Stimulated activated naive CD8-positive, alpha-beta T cell treated with anti-CD3 and anti-CD28 coated beads, Interleukin-15, amount 100 ng/mL, for 72 hours (primary cell): ENCODE measurements at places on chromosomes 2 and 18.

DNA sequence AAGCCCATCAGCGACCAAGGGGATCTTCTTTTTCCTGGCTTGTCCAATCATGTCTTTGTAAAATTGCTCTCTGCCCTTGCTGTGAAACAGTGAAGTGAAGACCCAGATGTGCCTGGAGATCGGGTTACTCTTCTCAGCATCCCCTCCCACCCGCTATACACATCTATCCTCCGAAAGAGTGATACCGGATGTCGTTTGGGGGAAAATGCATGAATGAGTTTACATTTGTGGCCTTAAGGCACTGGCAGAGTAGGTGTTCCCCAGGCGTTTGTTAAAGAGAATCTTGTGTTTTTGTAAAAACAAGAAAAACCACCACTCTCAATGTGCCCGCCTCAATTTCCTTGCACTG is 528.3 kb downstream of the CMPK2 start:
- no peak for DNase-seq

DNA sequence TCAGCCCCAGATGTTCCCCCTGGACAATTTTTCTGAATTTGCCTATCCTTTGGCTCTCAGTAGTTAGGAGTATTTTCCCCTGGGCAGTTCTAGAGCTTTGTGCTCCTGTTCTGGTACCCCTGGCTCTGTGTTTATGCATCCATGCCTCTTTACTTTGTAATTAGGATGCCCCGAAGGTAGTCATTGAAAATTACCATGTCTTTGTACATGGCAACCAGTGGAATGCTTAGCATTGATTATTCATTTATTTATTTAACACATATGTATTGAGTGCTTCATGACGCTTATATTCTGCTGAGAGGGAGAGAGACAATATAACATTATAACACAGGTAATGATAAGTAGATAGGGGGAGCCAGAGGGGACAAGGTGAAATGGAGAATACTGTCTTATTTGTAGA is 346.5 kb downstream of the PARD3B start:
- DNase-seq, result no peak

DNA sequence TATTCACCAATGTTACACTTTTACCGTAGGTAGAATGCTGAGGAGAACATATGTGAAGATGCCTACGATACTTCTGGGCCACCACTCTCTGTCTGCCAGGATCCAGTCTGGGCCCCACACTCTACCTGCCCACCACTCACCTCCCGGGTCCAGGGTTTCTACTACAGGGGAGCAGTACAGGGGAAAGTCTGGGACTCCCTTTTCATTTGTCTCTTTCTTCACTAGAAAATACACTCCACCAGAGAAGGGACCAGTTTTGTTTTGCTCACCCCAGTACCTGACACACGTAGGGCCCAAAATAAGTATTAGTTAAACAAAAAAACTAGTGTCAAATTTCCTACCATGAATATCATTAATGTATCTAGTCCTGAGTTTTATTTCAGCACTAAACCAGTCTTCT is 21.1 kb downstream of the KANSL3 start:
- DNase-seq, result no peak

- no peak for DNase-seq
Observed at GRCh38 chr2:188629753-188630527, 338.3 kb downstream of the GULP1 start.

- DNase-seq, result no peak
Observed at GRCh38 chr2:3486047-3487027, 33.0 kb downstream of the ADI1 start.

GRCh38 chr18:906416-907114 is 1.9 kb downstream of the ADCYAP1 start:
- DNase-seq, result no peak

DNA sequence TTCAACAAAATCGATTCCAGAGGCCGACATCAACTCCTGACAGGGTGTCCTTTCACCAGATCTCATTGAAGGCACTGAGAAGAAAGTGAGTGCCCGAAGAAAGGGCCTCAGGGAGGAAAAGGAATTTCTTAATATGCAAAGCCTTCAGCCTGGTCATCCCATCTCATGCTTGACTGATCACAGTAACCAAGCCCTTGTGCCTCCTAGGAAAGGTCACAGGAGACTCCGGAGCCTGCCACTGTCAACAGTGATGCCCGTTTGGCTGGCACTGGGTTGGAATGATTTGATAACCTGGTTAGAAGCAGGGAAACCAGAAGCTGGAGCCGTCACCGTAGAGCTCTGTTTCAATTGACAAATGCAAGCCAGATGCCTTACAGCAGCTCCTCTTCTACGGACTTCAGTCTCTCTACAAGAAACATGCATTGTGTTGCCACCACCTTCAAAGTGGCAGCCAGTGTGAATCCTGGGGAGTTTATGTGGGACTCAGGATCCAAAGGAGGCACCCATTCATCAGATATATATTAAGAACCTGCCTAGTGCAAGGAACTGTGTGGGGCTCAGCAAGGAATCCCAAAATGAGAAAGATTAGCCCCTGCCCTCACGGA is 24.6 kb downstream of the COX7A2L start:
- no peak for DNase-seq

DNA sequence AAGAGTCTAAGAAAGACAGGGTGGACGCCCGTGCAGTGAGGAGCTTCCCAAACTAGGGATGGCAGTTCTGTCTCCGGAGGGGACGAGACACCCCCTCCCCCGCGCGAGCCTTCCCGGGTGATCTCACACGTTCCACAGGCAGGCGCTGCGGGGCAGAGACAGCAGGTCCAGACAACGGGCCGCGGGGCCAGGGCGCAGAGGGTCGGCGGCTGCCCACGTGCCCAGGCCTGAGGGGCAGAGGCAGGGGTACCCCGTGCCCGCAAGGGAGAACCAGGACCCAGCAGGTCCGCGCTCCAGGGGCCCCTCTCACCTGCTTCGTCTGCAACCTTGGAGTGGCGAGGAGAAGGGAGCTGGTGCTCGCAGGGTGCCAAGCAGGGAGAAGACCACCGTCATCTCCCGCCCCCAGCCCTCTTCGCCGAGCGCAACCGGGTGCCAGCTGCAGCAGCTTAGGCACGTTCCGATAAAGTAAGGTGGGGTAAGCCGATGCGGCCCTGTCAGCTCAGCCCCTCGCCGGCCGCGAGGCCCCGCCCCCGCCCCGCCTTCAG is at the start of gene GPR155:
GPR155 (minus strand) TSS at position 467 of the 545 bp plus-strand sequence. CDS start 5,073 bp downstream, outside the sequence.
- no peak for DNase-seq

DNA sequence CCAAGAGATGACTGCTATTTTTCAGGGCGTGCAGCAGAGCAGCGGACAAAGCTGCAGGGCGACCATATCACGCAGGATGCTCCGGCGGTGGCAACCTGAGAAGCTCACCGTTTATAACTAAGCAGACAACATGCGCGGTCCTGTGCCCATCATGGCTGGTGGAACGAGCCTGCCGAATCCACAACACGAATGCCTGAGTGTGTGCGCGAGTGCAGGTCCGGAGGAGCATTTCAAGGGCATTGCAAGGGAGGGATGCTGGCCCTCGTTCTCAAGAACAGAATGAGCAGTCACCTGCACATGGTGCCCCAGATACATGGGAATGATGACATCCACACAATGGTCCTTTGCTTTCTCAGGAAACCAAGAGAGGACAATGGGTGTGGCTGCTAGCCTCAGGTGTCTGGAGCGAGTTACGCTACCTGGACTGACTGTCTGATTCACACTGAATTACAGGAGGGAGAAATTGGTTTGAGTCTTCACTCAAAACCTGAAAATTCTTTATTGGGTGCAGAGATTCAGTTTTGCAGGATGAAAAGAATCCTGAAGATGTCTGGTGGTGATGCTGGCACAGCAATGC is 39.8 kb downstream of the TBC1D8 start:
- DNase-seq, result no peak

GRCh38 chr2:64283641-64284361 is 139.6 kb upstream of the PELI1 start:
- peak; percentile 13 for DNase-seq

DNA sequence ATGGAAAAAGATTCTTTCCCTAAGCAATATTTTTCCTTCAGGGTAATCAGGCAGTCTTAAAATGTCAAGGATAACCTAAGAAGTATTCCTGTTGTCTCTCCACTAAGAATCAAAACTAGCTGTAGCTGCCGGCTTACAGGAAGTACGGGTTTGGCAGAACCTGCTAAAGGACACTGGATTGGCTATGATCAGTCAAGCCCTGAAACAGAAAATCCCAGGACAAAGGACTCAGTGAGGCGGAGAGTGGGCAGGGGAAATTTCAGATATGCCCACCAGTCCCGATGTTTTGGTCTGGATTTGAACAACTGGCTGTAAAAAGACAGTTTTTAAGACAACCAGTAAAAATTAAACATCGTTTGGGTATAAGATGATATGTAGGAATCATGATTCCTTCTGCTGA is 155.7 kb downstream of the HDAC4 start:
- no peak for DNase-seq

DNA sequence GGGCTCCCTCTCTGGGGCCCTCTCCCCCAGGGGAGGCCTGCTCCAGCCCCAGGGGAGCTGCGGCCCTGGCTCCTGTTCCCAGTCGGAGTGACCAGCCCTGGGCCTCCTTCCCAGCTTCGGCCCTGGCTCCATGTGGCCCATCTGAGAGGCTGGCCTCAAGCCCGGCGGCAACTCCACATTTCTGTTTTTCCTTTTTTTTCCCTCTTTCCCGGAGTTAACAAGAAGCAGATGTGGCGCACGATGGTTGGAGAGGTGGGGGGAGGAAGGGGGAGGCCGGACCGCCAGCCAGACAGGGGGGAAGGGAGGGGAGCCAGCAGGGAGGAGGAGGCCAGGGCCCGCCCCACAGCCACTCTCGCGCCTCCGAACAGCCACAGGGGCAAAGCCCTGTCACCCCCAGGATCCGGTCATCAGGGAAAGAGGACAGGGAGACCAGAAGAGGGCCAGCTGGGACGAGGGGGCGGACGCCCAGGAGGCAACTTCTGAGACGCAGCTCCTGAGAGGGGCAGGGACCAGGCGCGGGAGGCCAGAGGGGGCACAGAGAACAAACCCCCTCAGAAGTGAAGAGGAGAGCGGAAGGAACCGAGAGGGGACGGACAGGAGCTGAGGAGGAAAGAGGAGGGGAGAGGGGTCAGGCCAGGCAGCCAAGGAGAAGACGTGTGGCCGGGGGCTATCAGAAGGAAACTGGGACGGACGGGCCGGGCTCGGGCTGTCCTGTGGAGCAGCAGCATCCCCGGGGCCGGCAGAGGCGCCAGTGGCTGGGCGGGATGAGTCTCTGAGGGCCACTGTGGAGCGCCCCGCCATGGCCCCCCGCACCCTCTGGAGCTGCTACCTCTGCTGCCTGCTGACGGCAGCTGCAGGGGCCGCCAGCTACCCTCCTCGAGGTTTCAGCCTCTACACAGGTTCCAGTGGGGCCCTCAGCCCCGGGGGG is at the start of gene EMILIN1:
EMILIN1 (plus strand) TSS at position 349 of the 928 bp plus-strand sequence; CDS start at position 800, 451 bp downstream.
- DNase-seq, result no peak

GRCh38 chr2:168089200-168089599 is 158.2 kb downstream of the STK39 start:
- DNase-seq, result no peak

DNA sequence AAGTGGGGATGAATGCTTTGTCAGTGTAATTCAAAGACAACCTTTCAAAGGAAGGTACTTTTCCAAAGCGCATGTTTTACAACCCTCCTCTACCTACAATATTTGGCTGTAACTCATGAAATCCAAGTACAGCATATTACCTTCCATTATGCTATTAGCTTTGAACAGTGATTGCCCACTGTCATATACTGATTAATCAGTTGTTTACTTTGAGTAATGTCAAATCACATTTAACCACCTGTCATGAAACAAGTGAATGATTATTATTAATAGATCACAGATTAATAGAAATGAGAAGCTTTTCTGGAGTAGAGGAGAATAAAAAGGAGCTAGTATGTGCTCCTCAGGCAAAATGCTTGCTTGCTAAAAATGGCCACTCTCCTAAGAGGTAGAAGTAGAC is 150.5 kb upstream of the SMAD7 start:
- no peak for DNase-seq

- DNase-seq, result no peak
Observed at GRCh38 chr2:207289295-207290018, 123.7 kb upstream of the KLF7 start.

DNA sequence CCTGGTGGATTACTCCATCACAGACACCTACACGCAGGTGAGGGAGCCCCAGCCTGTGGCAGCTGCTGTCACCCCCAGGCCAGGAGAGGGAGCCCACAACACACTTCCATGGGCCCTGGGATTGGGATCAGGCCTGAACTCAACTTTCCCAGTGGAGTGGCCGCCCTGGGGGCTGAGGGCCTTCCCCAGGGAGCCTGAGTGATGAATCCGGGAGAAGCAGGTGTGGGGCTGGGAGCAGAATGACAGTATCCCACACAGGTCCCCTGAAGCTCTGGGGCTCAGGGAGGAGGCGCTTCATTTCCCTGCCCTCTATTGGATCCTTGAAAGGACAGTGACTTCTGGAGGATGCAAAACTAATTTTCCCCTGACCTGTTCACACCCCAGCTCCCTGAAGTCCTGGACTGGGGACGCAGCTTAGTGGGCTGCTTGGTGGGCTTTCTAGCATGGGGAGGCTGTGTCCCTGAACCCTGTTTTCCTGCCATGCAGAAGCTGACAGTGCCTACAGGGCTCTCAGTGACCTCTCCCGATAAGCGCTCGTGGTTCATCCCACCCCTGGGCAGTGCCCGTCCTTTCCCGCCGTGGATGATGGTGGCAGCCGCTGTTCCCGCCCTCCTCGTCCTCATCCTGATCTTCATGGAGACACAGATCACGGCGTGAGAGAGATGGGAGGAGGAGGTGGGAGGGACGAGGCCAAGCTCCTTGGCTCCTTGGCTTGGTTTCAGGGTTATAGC is 11.0 kb downstream of the SLC4A3 start:
- DNase-seq, result no peak

DNA sequence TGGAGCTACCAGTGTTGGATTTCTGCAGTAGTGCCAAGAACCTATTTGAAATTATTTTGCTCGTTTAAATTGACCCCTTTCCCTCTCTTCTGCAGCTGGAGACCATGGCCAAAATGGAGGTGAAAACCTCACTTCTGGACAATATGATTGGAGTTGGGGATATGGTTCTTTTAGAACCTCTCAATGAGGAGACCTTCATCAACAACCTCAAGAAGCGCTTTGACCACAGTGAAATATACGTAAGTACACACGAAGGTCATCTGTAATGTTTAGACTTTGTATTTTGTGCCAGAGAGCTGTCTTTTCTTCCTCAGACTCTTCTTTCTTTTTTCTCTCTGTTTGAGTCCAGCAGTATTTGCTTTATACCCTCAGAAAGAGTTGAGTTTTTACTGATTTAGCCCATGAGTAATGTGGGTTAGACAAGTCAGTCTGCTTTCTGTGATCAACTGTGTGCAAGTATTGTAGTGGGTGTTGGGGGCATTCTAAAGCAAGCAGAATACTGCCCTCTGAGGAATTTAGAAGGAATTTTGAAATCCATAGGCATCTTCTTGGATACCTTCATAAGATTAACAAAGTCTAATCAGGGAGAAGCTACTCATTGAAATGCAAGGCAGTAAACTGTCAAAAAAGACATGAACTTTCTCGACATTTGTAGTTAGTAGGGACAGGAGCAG is 31.7 kb downstream of the MYO1B start:
- no peak for DNase-seq

GRCh38 chr2:222730366-222730999 is 59.0 kb downstream of the MOGAT1 start:
- no peak for DNase-seq

DNA sequence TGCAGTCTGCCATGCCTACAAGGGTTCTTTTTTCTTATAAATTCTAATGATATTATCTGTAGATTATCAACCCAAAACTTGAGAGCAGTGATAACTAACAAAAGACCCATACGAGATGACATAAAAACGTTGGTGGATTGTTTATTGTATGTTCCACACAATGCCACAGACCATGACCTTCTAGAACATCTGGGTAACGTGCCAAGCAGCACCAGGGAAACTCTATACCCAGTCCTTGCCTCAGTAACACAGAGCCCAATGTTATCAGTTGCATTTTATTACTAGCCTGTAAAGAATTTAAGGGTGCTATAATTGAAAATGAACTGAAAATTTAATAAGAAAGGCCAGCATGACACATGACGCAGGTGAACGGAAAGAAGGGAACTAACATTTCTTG is 99.1 kb upstream of the UGP2 start:
- no peak for DNase-seq
